ENCODE measurements at places on chromosomes 12 and 14.

GRCh38 chr14:68486033-68486732, 306.7 kb downstream of the ZFP36L1 start:
- no peak for DNase-seq

GRCh38 chr14:71005076-71005475, 97.8 kb downstream of the PCNX1 start:
- DNase-seq = no peak

- DNase-seq = no peak
These were observed 24.1 kb upstream of the PLEKHG3 start for GRCh38 chr14:64680013-64680713.

- peak; percentile 19 for DNase-seq
These were observed 11.9 kb downstream of the CFAP54 start for GRCh38 chr12:96501133-96501761.

- DNase-seq = no peak
These were observed 7.3 kb upstream of the RESF1 start for GRCh38 chr12:31951939-31952338.

DNA sequence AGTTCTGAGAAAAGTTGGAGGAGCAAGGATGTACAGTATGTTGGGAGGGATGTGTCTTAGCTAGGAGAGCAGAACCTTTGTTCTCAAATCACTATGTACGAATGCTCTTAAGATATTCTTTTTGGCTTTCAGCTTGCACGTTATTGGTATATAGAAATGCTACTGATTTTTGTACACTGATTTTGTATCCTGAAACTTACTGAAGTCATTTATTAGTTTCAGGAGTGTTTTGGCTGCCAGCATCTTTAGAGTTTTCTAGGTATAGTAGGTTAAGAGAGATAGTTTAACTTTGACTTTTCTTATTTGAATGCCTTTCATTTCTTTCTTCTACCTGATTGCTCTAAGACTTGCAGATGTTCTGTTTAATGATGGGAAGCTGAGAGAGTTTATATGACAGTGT, 442.8 kb upstream of the FBXO33 start:
- no peak for DNase-seq

GRCh38 chr12:80175307-80175930, 76.1 kb downstream of the OTOGL start:
- DNase-seq = no peak

Data from Jurkat, Clone E6-1 (cell line).